H9 (cell line): ENCODE measurements at places on chromosomes 11 and 22. TPM values are rescaled to one million over a fixed set of nuclear protein-coding genes. Genes with fewer than 3 reads are reported as not detected.

DNA sequence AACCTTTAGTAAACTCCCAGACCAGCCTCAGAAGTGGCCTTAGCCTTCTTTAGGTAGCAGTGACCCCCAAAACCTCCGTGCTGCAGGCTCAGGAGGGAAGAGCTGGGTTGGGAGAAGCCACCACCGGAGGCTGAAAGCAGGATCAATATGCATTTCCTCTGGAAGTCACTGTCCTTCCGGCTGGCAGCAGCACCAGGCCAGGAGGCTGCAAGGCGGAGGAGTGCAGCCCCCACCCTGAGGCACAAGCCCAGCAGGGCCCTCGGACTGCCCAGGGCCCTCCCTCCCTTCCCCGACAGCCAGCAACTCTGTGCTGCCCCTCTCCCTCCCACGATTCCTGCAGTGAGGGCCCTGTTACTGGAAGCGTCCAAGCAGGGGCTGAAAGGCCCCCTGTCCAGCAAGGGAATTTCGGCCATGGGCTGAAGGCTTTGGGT, 3.2 kb upstream of the NRXN2 start:
- DNase-seq = peak; percentile 53
- peak overlapping the region; percentile 68; the same call in 2 of the 3 replicates for H3K4me3 ChIP-seq
- no peak overlapping the region for H3K27ac ChIP-seq
- H3K27me3 ChIP-seq = peaks cover 10% of the 10 kb centered on the region; the same call in 1 of the 2 replicates
- H3K4me1 ChIP-seq = peaks cover 10% of the 10 kb centered on the region
- H3K36me3 ChIP-seq = peaks cover 8% of the 10 kb centered on the region; the same call in 1 of the 2 replicates

- peaks cover 7% of the 10 kb centered on the region for H3K36me3 ChIP-seq
- H3K27ac ChIP-seq = no peak overlapping the region
- DNase-seq = no peak
- H3K27me3 ChIP-seq = no peaks in the 10 kb centered on the region
- H3K4me3 ChIP-seq = no peak overlapping the region
- H3K4me1 ChIP-seq = no peaks in the 10 kb centered on the region
Measured at GRCh38 chr11:15059132-15059915, 14.1 kb upstream of the CALCB start.

GRCh38 chr22:42347281-42347824, 76.9 kb upstream of the TCF20 start:
- H3K27me3 ChIP-seq = no peaks in the 10 kb centered on the region
- no peak overlapping the region for H3K4me3 ChIP-seq
- no peak overlapping the region for H3K27ac ChIP-seq
- no peaks in the 10 kb centered on the region for H3K36me3 ChIP-seq
- no peak for DNase-seq

GRCh38 chr11:4183410-4184057, 88.9 kb downstream of the RRM1 start:
- DNase-seq = no peak
- H3K4me3 ChIP-seq = no peak overlapping the region
- H3K36me3 ChIP-seq = no peaks in the 10 kb centered on the region
- no peaks in the 10 kb centered on the region for H3K4me1 ChIP-seq

DNA sequence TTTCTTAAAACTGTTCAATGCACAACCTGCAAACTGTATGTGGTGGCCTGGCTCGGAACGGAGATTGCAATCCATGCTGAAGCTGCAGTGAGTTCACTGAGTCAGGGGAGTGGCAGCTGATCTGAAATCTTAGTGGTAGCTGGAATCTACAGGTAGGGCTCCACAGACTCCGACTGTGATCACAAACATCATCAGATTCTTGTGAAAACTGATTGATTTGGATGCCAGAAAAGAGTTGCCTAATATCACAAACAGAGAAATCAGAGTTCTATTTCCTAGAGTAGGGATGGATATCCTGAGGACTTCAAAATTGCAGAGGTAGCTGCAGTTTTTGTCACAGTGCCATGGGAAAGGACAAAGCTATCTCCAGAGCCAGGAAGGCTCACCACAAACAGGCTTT, 57.5 kb upstream of the SC5D start:
- no peak overlapping the region for H3K27ac ChIP-seq
- peaks cover 11% of the 10 kb centered on the region; the same call in 1 of the 2 replicates for H3K4me1 ChIP-seq
- H3K27me3 ChIP-seq = no peaks in the 10 kb centered on the region
- no peaks in the 10 kb centered on the region for H3K36me3 ChIP-seq
- DNase-seq = no peak
- H3K4me3 ChIP-seq = no peak overlapping the region

DNA sequence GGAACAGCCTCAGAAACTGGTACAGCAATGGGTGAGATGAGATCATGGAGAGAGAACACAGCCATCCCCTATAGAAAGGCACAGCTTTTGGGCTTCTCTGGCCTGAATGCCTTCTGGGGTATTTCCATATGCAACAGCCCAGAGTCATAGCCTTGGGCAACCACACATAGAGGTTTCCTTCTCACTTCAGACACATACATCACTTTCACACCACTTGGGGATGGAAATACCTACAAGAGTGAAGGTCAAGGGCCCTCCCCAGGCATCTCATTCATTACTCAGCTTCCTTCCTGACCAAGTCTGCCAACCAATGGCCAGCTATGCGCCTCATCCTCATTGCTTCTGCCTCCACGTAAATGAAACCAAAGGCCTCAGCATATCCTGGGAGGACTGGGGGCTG, 17.7 kb upstream of the OLFML1 start:
- H3K36me3 ChIP-seq = no peaks in the 10 kb centered on the region
- no peak overlapping the region for H3K4me3 ChIP-seq
- 0 out of 2 replicates have a peak, but pooled peaks cover 3% of the 10 kb centered on the region for H3K4me1 ChIP-seq
- no peak overlapping the region for H3K27ac ChIP-seq

- no peaks in the 10 kb centered on the region for H3K36me3 ChIP-seq
- H3K4me1 ChIP-seq = no peaks in the 10 kb centered on the region
- no peak overlapping the region for H3K4me3 ChIP-seq
- H3K27me3 ChIP-seq = no peaks in the 10 kb centered on the region
- H3K27ac ChIP-seq = no peak overlapping the region
Measured at GRCh38 chr11:79313530-79313913, 127.3 kb downstream of the TENM4 start.

DNA sequence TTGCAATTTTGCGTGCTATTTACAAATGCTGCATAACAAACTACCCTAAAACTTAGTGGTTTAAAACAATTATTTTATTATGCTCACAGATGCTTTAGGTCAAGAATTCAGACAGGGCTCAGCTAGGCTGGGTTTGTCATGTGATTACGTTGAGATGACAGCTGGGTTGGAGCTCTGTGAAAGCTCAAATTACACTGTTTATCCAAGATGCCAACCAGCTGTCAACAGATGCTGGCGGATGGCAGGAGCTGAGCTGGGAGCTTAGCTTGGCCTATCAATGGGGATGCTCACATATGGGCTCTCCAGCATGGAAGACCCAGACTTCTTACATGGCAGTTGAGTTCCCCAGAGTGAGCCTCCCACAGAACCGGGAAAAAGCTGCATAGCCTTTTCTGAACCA, 62.7 kb downstream of the STK33 start:
- no peaks in the 10 kb centered on the region; the same call in 1 of the 2 replicates for H3K4me1 ChIP-seq
- H3K27ac ChIP-seq = no peak overlapping the region
- H3K36me3 ChIP-seq = no peaks in the 10 kb centered on the region
- no peak overlapping the region for H3K4me3 ChIP-seq
- no peaks in the 10 kb centered on the region for H3K27me3 ChIP-seq

- no peaks in the 10 kb centered on the region for H3K27me3 ChIP-seq
- H3K27ac ChIP-seq = no peak overlapping the region
- no peak for DNase-seq
Measured at GRCh38 chr11:28241760-28242159, 133.6 kb downstream of the METTL15 start.

DNA sequence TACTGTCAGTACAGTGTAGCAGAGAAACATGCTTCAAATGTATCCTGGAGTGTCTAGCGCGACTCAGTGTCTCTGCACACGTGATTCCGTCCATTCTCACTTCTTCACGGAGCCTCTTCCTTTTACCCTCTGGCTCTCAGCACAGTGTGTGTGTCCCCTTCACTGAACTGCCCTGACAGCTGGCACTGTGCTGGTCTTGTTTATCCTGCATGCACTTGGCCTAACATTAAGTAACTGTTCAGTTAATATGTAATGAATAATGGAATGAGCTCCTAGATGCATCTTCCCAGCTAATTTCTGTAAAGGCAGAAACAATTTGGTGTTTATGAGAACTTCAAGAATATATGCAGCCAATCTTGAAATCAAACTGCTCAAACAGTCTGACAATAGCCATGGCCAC, 44.4 kb downstream of the KMT5B start:
- H3K4me1 ChIP-seq = no peaks in the 10 kb centered on the region
- DNase-seq = no peak
- no peak overlapping the region for H3K27ac ChIP-seq
- peaks cover 20% of the 10 kb centered on the region; the same call in 2 of the 3 replicates for H3K36me3 ChIP-seq

DNA sequence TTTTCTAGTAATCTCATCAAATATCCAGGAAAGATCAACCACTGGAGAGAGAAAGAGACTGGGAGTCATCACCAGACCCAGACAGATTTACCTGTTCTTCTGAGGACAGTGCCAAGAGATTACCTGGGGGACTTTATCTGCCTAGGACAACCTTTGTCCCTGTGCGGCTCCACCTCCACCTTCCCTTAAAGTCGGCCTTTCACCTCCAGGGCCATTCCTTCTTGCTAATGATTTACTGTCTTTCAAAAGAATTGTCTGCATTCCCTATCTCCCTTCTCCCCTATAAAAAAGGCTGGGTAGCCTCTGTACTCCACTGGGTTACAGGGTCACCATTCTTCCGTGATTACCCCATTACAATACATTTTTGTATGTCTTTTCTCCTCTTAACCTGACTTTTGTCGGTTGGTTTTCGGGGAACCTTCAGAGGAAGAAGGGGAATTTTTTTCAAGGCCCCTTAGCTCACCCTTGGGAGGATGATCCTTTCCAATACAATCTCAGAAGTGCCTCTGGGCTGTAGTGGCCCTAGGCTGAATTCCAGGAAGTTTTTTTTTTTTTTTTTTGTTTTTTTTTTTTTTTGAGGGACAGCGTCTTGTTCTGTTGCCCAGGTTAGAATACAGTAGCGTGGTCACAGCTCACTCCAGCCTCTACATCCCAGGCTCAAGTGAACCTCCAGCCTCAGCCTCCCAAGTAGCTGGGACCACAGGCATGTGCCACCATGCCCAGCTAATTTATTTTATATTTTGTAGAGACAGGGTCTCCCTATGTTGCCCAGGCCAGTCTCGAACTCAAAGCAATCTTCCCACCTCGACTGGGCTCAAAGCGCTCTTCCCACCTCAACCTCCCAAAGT, 1.5 kb upstream of the HMOX1 start:
- DNase-seq = no peak
- peak overlapping the region; percentile 66; the same call in 2 of the 3 replicates for H3K4me3 ChIP-seq
- H3K27me3 ChIP-seq = no peaks in the 10 kb centered on the region
- H3K4me1 ChIP-seq = peaks cover 9% of the 10 kb centered on the region; the same call in 1 of the 2 replicates

DNA sequence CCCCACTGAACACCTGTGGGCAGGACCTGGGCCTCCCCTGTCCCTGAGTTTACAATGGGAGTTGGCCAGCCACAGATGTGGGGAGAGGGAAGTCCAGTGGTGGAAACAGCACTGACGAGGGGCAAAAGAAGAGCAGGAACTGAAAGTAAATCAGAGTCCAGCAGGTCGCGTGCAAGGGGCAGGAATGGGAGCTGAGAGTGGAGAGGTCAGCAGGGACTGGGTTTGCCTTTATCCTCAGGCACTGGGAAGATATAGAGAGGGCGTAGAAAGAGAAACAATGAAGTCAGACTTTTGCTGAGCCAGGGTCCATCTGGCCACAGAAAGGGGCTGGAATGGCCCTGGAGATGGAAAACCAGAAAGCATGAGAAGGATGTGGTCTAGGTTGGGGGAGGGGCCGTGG, 8.5 kb downstream of the P2RY6 start:
- H3K4me1 ChIP-seq = no peaks in the 10 kb centered on the region
- H3K27ac ChIP-seq = no peak overlapping the region
- H3K4me3 ChIP-seq = no peak overlapping the region; the same call in 2 of the 3 replicates
- H3K36me3 ChIP-seq = no peaks in the 10 kb centered on the region
- H3K27me3 ChIP-seq = no peaks in the 10 kb centered on the region
- DNase-seq = no peak

GRCh38 chr11:128468111-128468510, 119.2 kb downstream of the ETS1 start:
- no peak overlapping the region for H3K27ac ChIP-seq
- H3K27me3 ChIP-seq = no peaks in the 10 kb centered on the region
- no peaks in the 10 kb centered on the region; the same call in 2 of the 3 replicates for H3K36me3 ChIP-seq

GRCh38 chr11:61923166-61924063, 6.0 kb upstream of the RAB3IL1 start:
- no peaks in the 10 kb centered on the region for H3K27me3 ChIP-seq
- no peak overlapping the region for H3K4me3 ChIP-seq
- H3K27ac ChIP-seq = no peak overlapping the region
- DNase-seq = peak; percentile 72
- peaks cover 7% of the 10 kb centered on the region; the same call in 1 of the 2 replicates for H3K4me1 ChIP-seq
- no peaks in the 10 kb centered on the region for H3K36me3 ChIP-seq

GRCh38 chr11:9251311-9251710, 13.8 kb downstream of the DENND5A start:
- H3K27me3 ChIP-seq = no peaks in the 10 kb centered on the region
- H3K36me3 ChIP-seq = peaks cover 6% of the 10 kb centered on the region
- H3K27ac ChIP-seq = no peak overlapping the region
- no peaks in the 10 kb centered on the region for H3K4me1 ChIP-seq
- no peak for DNase-seq

- no peak overlapping the region; the same call in 1 of the 2 replicates for H3K4me3 ChIP-seq
- no peak overlapping the region for H3K27ac ChIP-seq
- H3K27me3 ChIP-seq = peaks cover 3% of the 10 kb centered on the region; the same call in 1 of the 2 replicates
- H3K4me1 ChIP-seq = no peaks in the 10 kb centered on the region; the same call in 1 of the 2 replicates
- no peaks in the 10 kb centered on the region for H3K36me3 ChIP-seq
- DNase-seq = no peak
Measured at GRCh38 chr11:116500026-116500946, 272.5 kb downstream of the BUD13 start.

GRCh38 chr11:76226626-76227025, 20.3 kb upstream of the WNT11 start:
- DNase-seq = no peak
- H3K27ac ChIP-seq = no peak overlapping the region
- no peak overlapping the region for H3K4me3 ChIP-seq
- H3K36me3 ChIP-seq = no peaks in the 10 kb centered on the region
- H3K27me3 ChIP-seq = no peaks in the 10 kb centered on the region

DNA sequence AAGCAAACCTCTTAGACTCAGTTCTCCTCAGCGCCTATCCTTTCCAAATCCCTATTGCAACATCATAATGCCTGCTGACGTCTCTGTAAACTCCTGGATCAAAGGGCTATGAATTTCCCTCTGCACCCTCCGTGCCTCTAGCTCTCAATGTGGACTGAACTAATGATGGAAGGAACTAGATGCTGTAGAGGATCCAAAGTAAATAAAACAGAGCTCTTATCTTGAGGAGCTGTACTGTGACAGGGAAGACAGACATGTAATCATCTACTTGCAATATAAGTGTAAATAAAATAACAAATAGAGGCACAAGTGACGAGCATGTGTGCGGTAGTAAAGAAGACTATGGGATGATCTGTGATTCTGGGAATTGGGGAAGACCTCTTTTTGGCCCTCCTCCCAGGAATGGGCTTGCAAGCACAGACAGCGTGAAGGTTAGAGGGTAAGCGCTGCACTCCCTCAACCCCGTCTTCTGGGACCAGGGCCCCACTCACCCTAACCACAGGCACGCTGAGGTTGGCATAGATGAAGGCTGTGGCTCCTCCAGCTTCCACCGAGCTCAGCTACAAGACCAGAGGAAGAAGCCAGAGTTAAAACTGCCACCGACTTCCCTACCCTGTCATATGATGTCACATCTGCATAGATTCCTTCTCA, 42.2 kb downstream of the P4HA3 start:
- H3K27ac ChIP-seq = no peak overlapping the region
- no peaks in the 10 kb centered on the region for H3K4me1 ChIP-seq

- H3K4me3 ChIP-seq = no peak overlapping the region
- no peaks in the 10 kb centered on the region for H3K27me3 ChIP-seq
- no peaks in the 10 kb centered on the region for H3K36me3 ChIP-seq
Measured at GRCh38 chr11:75303544-75304224, 47.8 kb downstream of the ARRB1 start.

MS4A10 gene
- not detected in 2 replicates for total RNA-seq

PTPRCAP gene
- 1.7 and 1.9 TPM in 2 replicates for total RNA-seq

NRXN2 gene
- total RNA-seq = 3.9 and 4.8 TPM in 2 replicates

KDM4D gene
- 1.4 and 1.9 TPM in 2 replicates for total RNA-seq

CABP7 gene
- total RNA-seq = 0.81 and 0.83 TPM in 2 replicates

DBX1 gene
- 0.15 TPM in 1 of 2 replicates, not detected in the other for total RNA-seq

RAB38 gene
- total RNA-seq = 18.7 and 19.3 TPM in 2 replicates

VPREB1 gene
- total RNA-seq = not detected in 2 replicates
